Tibial artery (tissue), 4 donors: ENCODE measurements at places on chromosomes 4 and X.

DNA sequence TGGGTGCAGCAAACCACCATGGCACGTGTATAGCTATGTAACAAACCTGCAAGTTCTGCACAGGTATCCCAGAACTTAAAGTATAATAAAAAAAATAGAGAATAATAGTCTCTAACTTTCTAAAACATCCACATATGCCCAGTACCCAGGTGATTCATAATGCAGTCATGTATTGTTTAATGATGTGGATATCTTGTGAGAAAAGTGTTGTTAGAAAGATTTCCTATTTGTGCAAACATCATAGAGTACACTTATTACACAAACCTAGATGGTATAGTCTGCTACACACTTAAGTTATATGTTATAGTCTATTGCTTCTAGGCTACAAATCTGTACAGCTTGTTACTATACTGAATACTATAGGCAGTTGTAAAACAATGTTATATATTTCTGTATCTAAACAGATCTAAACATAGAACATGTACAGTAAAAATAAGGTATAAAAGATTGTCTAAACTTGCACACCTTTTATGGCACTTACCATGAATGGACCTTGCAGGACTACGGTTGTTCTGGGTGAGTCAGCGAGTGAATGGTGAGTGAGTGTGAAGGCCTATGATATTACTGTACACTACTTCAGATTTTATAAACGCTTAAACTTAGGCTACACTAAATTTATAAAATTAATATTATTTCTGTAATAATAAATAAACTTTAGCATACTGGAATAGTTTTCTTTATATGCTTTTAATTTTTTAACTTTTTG, 232.2 kb upstream of the SLIT2 start:
- no peak for DNase-seq

DNA sequence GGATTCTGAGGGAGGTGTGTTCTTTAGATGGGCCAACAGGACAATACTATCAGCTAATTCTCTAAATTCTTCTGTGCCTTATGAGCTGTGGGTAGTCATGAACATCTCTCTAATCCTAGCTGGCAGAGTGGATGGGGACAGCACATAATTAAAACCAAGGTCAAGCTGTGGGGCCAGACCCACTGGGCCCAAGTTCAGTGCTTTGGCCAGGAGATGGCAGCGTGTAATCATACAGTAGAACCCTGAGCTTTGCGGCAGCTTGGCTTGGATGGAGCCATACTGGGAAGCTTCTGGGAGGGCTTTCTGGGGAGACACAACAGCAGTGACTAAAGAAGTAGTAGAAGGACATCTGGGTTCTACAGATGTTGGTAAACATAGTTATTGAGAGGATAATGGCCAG, 140.3 kb upstream of the CXCL13 start:
- DNase-seq = no peak

DNA sequence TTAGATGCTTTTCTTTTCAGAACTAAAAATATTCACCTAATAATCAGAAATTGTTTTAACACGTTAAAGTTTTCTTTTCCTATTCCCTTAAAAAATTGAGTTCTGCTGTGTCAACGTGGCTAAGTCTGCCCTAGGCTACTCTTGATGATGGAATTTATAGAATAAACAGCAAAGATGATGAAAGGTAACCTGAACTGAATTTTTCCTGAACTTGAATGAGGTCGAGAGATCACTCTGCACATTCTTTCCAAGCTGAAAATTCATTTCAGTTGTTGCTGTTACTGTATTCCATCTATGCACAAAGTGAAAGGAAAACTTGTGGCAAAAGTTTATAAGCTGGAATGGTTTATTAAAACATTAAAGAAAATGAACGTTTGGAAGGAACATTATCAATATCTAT, 245.9 kb upstream of the GIMD1 start:
- no peak for DNase-seq

DNA sequence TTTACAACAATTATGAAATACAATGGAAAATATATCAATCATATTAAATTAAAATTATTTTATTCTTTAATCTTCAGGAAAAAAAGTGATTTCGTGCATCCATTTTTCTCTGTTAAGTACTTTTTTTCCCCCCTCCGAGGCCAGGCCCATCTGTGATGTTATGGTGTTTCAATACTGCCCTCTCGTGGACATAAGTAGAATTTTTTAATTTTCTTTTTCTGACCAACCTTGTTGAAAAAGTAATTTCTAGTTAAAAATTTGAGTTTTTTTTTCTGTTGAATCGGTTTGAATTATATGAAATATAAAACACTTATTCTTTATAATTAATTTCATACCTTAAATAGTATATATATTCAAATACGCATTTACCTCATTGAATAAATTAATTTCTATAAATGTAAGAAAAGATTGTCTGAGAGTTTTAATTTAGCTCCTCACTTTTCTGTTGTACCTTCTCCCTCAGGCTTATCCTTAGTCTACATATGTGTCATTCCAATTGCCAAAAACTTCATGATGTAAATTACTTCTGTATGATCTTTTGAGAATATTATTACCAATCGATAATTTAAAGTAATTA, 175.8 kb upstream of the TECRL start:
- peak; percentile 28 for DNase-seq

- DNase-seq = no peak
Measured at GRCh38 chr4:82434949-82435348, 4.6 kb downstream of the ENOPH1 start.

DNA sequence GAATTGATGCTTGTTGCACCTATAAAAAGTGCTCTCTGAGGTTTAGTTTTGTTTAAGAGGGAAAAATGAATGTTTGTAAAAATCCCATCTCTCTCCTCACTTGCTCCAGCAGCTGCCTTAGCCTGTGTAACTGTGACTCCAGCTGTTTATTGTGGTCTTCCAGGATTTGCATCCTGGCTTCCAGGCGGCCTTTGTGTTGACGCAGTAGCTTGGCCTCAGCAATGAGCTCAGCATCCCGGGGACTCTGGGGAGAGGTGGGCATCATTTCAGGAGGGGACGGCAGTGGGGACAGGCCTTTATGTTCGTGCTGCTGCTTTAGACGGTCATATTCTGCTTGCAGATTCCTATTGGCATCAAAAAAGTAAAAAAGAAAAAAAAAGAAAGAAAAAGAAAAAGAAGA, 75.3 kb upstream of the FTHL17 start:
- no peak for DNase-seq

DNA sequence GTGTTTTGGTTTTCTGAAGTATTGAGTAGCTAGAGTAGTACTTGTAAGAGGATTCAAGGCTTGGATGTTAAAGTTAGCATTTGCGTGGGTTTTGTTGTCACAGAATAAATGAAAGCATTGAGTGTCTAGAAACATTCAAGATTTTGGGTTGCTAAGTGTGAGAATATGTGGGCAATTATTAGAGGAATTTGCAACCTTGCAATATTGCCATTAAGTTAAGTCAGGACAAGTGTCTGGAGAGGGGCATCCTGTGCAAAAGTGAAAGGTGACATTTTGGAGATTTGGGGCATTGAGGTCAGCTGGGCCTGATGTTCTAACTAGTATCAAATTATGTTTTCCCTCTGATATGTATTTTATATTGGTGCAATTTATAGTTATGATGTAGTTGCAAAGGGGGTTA, 533.9 kb upstream of the GRID2 start:
- DNase-seq = no peak

DNA sequence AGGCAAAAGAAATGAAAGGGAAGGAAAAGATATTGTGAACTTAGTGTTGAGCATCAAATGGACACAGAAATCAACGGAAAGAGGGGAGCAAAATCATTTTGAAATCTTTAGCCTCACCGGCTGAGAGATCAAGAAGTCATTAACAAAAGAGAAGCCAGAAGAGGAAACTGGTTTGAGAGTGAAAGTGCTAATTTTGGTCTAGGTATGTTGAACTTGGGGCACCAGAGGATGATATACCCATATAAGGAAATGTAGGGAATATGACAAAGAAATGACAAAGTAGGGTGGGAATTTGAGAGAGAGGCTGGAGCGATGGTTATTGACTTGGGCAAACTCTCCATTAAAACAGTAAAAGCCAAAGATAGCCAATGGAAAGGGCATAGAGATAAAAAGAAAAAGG, 183.4 kb upstream of the ATOH1 start:
- DNase-seq = no peak

- DNase-seq = no peak
Measured at GRCh38 chrX:129694805-129695204, 40.0 kb upstream of the APLN start.

DNA sequence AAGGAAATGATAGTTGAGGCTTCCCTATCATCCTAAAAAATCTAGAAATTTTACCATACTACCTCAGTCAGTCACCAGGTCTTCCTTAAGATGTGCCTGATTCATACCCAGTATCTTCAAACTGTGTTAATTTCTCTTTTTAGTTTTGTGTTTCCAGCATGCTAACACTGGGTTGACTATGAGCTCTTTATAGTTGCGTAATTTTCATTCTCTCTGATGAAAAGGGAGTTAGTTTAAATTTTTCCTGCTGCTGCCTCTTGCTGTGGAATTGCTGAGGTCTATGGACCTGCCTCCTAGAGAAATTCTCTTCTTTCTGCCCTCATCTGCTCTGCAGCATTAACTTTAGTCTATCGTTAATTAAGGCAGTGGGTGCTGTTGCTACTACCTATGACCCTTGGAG, 66.6 kb downstream of the BANK1 start:
- DNase-seq = no peak

- DNase-seq = no peak
Measured at GRCh38 chrX:16856744-16857143, 13.4 kb downstream of the RBBP7 start.

GRCh38 chr4:82744284-82744968, 54.2 kb downstream of the SCD5 start:
- no peak for DNase-seq

GRCh38 chr4:52358366-52358765, 300.7 kb downstream of the USP46 start:
- DNase-seq = no peak

GRCh38 chrX:65607070-65607742, 60.2 kb upstream of the MSN start:
- no peak for DNase-seq

DNA sequence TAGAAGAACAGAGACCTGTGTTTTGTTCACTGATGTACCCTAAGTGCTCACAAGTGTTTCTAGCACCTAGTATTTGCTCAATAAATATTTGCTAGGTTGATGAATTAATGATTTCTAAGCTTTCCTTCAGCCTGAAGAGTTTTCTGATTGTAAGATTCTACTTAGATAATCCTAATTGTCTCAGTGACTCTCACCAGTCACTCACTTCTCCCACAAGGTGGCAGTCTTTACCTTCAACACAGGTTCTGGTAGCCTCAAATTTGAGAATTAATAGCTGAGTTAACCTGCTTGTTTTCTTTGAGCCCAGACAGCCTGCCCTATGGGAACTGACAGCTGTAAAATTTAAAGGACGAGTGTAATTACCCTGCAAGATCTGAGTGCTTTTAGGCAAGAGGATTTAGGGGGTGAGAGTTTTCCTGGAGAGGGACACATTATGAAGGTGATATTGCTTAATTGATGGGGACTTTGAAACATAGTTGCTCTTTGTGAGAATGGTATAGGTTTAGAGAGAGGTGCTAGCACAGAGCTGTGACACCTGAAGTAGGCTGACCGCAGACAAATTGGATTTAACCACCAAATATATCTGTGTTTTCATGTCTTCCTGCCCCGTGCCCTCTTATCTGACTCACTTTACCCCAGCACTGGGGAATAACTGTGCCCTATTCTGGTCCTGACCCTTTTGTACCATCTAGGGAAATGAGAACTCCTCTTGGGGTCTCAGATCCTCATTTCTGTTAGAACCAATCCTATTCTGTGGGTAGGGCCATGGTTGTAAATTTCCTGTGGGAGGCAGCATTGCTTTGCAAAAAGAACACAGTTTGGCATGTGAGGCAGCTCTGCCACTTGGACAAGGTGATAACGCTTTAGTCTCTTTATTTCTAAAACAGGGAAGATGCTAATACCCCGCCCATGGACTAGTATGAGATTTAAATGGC, 27.7 kb downstream of the CD38 start:
- peak; percentile 41 for DNase-seq

- DNase-seq = no peak
Measured at GRCh38 chrX:24920769-24921168, 95.0 kb downstream of the ARX start.

GRCh38 chrX:38999967-39000745, 198.9 kb downstream of the MID1IP1 start:
- DNase-seq = no peak

DNA sequence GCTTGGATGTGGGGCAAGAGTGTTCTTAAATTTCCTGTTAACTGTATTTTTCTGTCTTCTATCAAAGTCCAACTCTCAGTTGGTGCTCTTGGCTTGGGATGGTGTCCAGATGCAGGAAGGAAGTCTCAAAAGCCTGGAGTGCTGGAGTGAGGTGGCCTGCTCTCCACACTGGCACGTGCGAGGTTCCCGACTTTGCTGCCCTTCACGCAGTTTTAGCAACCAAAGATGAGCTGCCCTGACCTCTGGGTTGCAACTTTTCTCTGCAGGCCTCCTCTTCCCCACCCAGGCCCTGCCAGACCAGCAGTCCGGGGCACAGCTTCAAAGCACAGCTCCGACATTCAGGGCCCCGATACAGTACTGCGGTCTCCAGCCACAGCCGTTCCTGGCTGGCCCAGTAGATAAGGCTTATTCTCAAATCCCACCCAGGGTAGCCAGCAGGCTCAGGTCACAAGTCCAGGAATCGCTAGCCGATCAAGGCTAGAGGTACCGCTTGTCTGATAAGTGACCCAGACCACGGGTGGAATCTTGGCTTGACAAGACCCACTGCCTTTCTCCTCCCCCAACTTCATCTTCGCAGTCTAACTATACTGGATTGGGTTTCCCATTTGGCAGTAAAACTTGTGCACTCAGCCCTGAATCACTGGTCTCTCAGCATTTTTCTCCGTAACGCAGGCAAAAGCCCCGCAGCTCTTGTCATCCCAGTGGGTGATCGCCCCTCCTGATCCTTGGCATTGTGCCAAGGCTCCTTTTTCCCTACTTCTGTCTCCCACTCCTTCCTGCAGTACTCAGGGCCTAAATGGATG, 21.8 kb upstream of the JADE1 start:
- DNase-seq = no peak

- no peak for DNase-seq
Measured at GRCh38 chr4:85078016-85078415, 111.5 kb upstream of the WDFY3 start.

DNA sequence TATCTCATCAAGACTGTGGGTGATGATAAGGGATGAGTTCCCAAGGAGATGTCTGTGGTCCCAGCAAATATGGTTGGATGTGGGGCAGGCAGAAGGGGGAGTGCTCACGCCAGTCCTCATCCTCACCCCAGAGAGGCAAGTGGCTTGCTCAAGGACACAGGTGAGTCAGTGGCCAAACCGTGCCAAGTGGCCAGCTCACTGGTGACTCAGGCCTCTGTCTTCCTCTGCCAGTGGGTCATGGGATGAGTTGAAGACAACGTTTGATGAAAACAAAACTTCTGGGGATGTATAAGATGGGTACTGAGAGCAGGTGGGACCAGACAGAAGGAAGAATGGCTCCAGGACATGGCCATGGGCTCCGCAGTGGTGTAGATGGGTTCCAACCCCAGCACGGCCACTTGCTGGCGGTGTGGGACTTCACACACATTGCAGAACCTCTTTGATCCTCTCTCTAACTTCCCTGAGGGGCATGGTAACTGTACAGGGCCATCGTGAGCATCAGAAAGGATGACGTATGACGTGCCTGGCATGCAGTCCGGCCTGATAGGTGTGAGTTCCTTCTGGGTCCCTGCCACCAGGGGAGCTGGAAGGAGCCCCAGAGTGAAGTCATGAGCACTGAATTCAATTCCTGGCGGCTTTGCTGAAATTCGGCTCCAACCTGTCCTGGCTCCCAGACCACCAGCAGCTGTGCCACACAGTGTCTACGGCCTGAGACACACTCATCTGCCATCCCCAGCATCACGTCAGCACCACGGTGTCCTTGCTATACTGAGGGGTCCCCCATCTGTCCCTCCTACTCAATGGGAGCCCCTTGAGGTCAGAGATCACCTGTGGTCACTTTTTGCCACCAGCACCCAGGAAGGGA, 41.3 kb upstream of the GPR78 start:
- DNase-seq = no peak
